ENCODE measurements at places on chromosomes 7 and 10.

DNA sequence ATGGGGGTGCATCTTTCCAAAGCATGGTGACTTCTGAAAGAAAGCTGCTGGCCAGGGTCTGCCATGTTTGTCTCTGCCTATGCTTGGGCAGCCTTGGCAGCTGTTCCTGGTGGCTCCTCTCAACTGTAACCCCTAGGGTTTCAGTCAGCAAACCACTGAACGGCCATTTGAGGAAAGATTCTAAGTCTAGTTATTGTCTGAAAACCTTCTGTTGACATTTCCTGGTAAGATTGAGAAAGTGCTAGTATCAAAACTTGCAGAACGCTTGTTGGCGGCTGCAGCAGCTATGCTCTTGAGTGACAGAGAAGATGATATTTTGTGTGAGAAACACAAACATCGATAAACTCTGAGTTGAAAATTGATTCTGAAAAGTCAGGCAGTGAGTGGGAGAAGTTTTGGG is 523.1 kb downstream of the LRMDA start:
- DNase-seq, result no peak

- no peak for DNase-seq
Measured at GRCh38 chr7:86916277-86916825, 143.1 kb downstream of the ELAPOR2 start.

DNA sequence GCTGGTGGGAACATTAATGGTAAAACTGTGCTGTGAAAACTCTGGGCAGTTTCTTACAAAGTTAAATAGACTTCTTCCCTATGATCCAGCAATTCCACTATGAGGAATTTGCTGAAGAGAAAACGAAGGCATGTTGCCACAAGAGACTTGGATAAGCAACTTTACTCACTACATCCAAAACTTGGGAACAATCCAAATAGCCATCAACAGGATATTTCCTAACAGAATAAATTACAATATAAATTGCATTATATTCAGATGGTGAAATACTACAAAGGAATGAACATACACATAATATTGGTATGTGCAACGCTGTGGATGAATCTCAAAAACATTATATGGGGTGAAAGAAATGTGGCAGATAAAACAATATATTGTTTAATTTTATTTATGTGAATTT is 21.4 kb upstream of the MKI67 start:
- no peak for DNase-seq

- DNase-seq, result no peak
Measured at GRCh38 chr7:155992107-155992506, 179.8 kb upstream of the SHH start.

- DNase-seq, result no peak
Measured at GRCh38 chr7:74306730-74307469, 17.7 kb downstream of the CLIP2 start.

- DNase-seq, result no peak
Measured at GRCh38 chr10:72459301-72459700, 104.6 kb upstream of the DNAJB12 start.

DNA sequence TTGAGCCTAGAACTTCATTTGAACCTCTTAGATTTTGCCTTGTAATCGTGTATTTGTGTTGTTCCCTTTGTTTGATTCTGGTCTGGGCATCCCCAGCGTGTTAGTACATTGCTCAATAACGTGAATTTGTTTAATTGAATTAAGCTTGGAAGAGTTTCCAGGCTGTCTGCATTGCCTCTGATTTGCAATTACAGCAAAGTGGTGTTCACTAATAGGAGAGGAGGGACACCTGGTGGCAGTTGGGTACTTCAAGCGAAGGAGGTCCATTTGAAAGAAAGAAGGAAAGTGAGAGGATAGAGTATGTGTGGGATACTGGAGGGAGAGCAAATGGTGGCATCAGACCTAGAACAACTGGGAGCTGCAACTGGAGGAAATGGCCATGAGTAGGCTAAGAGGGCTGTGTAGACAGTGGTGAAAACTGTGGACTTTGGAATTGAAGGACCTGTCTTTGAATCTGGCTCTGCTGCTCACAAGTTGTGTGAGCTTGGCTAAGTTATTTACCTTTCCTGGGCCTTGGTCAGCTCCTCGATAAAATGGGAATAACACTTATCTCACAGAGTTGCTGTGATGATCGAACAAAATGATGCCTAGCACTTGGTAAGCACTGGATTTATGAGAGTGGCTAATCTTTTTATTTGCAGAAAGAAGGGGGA is 15.1 kb downstream of the LSMEM1 start:
- no peak for DNase-seq

DNA sequence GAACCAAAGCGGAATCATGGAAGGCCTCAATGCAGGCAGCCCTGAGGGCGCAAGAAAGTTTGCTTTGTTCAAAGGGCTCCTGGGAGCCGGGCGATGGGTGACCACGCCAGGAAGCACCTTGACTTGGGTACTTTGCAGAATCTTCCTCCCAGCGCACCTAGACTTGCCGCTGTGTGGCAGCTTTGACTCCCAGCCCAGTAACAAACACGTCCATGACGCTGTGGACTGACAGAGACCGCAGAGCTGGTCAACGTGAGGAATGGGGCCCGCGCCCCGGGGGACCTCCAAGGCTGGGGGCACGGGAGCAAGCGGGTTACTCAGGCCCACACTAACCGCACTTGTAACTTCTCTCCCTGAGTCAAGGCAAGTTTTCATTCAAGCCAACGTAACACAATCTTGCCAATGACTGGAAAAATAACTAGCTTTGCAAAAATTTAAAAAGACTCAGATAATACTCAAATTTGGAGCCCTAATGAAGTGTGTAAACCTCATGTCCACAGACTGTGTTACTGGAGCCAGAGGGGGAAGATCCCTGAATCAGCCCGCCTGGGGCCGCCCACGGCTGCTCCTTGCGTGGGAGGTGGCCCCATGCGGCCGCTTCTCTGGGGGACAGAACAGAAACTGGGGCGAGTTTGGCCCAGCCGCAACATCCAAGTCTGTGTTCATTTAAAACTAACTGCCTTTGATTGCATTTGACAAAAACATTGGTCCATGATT is 130.8 kb downstream of the DNAJB6 start:
- DNase-seq, result no peak

GRCh38 chr10:29344073-29344820 is 55.4 kb downstream of the LYZL1 start:
- DNase-seq, result no peak

GRCh38 chr7:3274131-3274530 is 26.9 kb upstream of the SDK1 start:
- no peak for DNase-seq

DNA sequence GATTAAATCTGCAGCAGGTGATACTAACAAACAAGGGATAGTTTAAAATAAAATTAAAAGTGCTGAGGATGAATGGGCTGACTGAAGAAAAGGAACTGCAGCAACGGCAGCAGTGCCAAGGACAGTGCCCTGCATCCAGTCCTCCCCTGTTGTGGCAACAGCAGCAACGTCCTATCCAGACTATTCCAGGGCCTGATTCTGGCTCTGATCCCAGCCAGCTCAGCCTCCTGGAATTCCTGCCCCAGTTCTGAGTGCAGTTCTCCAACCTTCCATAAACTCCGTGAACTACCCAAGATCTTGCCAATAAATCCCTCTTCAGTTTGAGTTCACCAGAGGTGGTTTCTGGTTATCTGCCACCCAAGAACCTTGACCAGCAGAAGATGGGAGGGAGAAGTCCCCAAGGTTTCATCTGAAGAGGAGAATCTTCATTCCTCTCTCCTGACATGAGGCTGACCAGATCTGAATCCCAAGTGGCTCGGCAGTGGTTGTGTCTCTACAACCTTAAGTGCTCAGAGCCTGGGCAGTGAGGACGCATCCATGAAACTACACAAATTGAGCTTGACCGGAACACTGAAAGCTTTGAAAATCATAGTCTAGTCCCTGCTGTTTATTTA is 115.8 kb downstream of the SORBS1 start:
- no peak for DNase-seq

GRCh38 chr7:114569220-114569619 is 154.6 kb downstream of the FOXP2 start:
- no peak for DNase-seq

- no peak for DNase-seq
Measured at GRCh38 chr10:27709304-27709703, 36.3 kb downstream of the MKX start.

GRCh38 chr10:38174336-38174735 is 80.2 kb downstream of the ZNF37A start:
- DNase-seq, result no peak

DNA sequence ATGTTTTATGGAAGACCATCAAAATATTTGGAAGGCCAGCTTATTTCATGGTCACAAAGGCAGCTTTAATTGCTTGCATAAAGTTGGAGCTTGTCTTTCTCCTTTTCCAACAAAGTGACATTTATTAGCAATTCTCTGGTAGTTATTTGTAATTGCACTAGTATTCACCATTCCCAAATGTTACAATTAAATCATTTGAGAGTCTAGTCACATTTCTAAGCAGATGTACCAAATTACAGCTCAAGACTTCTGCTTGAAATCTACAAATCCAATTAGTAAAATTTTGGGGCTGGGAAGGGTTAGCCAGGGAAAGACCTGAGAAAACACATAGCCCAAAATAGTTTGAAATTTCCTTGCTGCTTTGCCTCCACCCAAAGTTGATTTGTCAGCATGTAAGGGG is 376.1 kb upstream of the LRGUK start:
- DNase-seq, result no peak

- no peak for DNase-seq
Measured at GRCh38 chr10:35934642-35934995, 292.5 kb upstream of the FZD8 start.

DNA sequence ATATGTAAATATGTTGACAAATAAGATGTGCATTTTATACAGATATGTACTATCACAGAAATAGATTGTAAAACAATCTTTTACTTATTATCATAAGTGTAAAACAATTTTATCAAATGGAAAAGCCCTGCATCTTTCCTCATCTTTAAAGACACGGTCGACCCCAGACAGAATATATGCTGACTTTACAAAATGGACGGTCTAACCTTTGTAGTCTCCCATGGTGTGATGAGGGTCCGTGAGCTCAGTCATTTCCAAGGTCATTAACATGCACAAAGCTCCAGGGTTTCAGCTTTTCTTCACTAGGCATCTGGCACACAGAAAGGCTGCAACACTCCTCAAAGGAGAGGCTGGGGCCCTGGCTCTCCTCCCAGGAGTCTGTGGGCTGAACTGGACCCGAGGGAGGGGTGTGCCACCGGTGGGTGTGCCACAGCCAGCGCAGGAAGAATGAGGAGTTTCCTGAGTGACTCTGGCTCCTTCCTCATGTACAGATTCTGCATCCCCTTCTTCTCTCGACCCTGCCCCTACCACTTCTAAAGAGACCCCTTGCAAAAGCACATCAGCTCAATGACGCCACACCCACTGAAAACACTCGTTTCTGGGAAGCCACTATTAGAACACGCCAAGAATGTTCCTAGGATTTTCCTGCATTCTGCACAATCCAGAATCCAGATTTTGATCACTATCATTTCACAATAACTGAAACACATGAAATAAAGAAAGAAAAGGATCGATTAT is 26.2 kb upstream of the ABLIM1 start:
- no peak for DNase-seq

GRCh38 chr10:123530166-123530870 is 135.8 kb upstream of the GPR26 start:
- no peak for DNase-seq

- DNase-seq, result no peak
Measured at GRCh38 chr10:45000138-45000751, 478 bp upstream of the ZNF22 start.

- DNase-seq, result no peak
Measured at GRCh38 chr10:48457949-48458661, 146.8 kb downstream of the ARHGAP22 start.

DNA sequence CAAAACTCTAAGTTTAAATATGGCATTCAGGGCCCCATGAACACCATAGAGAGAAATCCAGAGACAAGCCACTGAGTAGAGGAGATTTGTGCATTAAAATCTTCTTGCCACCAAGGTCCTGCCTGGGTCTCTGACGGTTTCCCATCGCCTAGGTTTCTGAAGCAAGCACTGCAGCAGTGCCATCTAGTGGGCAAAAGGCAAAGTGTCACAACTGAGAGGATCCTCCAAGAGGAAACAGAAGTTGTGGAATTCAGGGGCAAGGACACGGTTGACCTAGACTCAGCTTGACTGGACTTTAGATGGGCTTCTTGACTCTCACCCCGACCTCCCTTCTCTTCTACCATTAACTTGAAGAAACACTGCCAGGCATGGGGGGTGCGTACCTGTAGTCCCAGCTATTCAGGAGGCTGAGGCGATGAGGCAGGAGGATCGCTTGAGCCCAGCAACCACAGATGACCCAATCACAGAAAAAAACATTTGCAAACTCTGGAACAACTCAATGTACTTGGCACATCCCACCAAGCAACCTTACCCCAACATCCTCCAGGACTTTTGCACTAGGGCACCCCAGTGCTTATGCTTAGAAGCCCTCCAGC is 604.1 kb downstream of the GALNT17 start:
- peak; percentile 44 for DNase-seq

All from GM19239 (cell line).